GM23248 (cell line): ENCODE measurements at places on chromosomes 5 and 9. TPM values are rescaled to one million over a fixed set of nuclear protein-coding genes. Genes with fewer than 3 reads are reported as not detected.

PDCD1LG2 gene
- 34.7 and 36.8 TPM in 2 replicates for total RNA-seq

PPP3R2 gene
- not detected in 2 replicates for total RNA-seq

SPAAR gene
- total RNA-seq, result not detected in 2 replicates

SLC34A1 gene
- total RNA-seq, result not detected in 2 replicates

TPRN gene
- total RNA-seq, result 7.8 and 14.3 TPM in 2 replicates

PCDHB2 gene
- total RNA-seq, result 4.9 and 8.9 TPM in 2 replicates

COL15A1 gene
- total RNA-seq, result 16.8 and 17.8 TPM in 2 replicates

ARSI gene
- total RNA-seq, result 4.2 and 4.3 TPM in 2 replicates

TMEM252 gene
- total RNA-seq, result not detected in 2 replicates

PCDHA13 gene
- not detected in 2 replicates for total RNA-seq

URM1 gene
- total RNA-seq, result 39.2 and 59.2 TPM in 2 replicates

GBGT1 gene
- 2.7 and 3.1 TPM in 2 replicates for total RNA-seq

THBS4 gene
- under 0.01 and 0.43 TPM in 2 replicates for total RNA-seq

FBLL1 gene
- total RNA-seq, result 1.3 TPM in 1 of 2 replicates, not detected in the other

EPB41L4B gene
- total RNA-seq, result 0.76 and 1.0 TPM in 2 replicates

SLC34A3 gene
- not detected in 2 replicates for total RNA-seq

GMCL2 gene
- total RNA-seq, result not detected in 2 replicates

IL31RA gene
- total RNA-seq, result 0.89 TPM in 1 of 2 replicates, not detected in the other

HSPB3 gene
- total RNA-seq, result 4.1 and 12.3 TPM in 2 replicates

FCN2 gene
- total RNA-seq, result not detected in 2 replicates
